Heart left ventricle (tissue), 16 donors: ENCODE measurements at places on chromosomes 2 and 18. TPM values are rescaled to one million over a fixed set of nuclear protein-coding genes. Genes with fewer than 3 reads are reported as not detected.
A peak's percentile ranks its signal among the peaks of the same experiment; 100 is the strongest.

ONECUT2 gene
- 0.04 TPM for polyA plus RNA-seq

- no peak for DNase-seq
Observed at GRCh38 chr2:30136764-30137444, 9.9 kb upstream of the YPEL5 start.

DNA sequence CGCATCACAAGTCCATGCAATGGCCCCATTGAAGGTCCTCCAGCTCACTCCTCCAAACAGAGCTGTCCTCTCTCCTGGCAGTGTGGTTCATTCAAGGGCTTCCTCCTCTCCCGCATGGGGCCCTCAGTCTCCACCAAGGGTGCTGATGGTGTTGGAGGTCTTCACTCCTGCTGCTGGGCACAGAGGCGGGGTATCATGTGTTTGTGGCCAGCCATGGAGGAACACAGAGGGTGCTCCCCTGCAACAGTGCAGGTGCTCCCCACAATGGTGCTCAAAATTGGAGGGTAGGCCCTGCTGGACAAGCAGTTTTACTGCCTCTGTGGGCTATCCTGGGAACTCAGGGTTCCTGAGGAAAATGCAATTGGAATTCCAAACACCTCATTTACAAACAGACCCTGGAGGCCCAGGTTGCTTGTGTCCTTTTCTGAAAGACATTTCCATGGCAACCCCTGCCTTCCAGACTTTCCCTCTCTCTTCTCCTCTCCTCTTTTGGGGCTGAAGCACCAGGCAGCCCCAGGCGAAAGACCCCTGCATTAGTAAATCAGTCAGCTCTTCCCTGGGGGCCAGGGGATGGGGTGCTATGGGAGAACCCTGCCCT is 256.0 kb downstream of the HAUS1 start:
- DNase-seq: no peak

DNA sequence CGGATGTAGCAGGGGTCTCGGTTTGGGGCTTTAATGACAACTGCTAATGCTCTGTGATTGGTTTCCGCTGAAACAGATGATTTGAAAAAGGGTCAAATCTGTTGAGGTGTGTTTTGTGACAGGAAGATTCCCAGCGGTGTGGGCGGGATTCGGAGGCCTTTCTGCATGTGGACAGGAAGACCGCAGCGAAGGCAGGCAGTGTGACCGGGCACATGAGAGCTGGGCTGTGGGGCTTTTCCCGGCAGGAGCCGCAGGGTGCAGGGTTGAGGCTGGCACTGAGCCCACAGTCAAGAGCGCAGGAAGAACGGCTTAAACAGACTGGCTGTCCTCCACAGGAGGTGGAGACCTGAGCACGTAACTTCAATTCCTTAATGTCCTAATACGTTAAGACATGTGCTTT is 180.0 kb upstream of the TPO start:
- DNase-seq: no peak

GRCh38 chr18:49015886-49016647 is 65.3 kb upstream of the SMAD7 start:
- DNase-seq: no peak

GRCh38 chr18:24402209-24402785 is 4.7 kb upstream of the OSBPL1A start:
- no peak for DNase-seq

FBXO41 gene
- 0.21 TPM for polyA plus RNA-seq

GRCh38 chr2:215660687-215661086 is 224.8 kb upstream of the FN1 start:
- DNase-seq: peak; percentile 35

DNA sequence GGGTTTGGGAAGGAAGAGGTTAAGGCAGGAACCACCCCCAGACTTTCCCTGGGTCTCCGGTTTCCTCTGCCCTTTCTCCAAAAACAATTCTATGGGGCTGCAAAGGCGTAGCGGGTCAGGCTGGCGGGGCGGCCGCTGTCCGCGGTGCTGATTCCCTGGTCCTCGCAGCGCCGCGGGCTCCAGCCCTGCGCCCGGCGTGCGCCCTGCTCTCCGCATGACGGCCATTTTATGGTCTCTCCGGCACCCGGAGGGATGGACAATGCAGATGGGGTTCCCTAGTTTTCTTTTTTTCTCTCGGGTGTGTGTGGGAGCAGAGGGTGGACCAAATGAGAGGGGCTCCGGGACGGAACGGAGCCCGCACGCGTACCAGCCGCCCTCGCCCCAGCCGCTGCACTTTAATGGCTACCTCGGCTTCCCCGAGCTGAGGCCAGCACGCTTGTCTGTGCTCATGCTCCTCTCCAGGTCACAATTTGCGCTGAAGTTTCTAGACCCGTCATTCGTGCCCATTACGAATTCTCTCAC is 1.6 kb downstream of the ST8SIA3 start:
- peak; percentile 47 for DNase-seq

NPAS2 gene
- polyA plus RNA-seq: 28.2 TPM

DNA sequence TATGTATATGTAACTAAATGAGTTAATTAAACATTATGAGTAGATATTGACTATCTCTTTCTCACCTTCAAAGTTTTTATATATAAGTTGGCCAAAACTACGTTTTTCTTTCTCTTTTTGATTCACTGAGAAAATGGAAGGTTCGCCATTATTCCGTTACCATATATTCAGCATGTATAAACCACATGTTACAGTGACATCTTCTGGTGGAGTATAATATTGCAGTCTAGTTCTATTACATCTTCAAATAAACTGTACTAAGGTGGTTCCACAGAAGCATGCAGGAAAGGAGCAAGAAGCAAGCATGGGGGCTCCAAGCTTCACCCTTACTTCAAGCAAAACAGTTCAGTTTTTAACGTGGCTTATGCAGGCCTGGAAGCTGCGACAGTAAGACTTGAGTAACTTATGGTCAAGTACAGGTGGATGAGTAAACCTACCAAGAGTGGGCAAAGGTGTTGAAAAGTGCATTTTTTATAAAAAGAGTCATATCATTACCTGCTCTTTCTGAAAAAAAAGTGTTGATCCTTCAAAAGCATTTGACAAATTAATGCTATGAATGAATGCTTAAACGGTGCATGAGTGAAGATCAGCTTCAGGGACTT is 129.8 kb upstream of the RAB6C start:
- no peak for DNase-seq

- DNase-seq: no peak
Observed at GRCh38 chr18:8977701-8978100, 124.8 kb upstream of the NDUFV2 start.

DNA sequence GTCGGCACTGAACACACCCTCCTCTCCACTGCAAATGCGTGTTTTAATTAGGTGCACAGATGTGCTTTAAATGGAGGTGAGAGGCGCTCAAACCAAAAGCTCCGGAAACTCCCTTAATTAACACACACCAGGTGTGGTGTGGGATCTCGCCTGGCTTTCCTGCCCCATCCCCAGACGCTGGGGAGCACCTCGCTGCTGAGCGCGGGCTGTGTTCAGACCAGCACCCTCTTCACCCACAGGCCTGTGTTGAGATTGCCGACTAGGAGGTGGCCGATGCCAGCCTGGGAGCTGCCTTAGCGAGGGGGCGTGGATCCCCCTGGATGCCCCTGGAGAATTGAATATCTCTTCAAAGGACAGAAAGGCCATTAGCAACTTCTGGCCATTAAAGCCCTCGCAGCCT is 171.7 kb downstream of the MYT1L start:
- DNase-seq: no peak

IL1F10 gene
- not detected for polyA plus RNA-seq

MYO3B gene
- not detected for polyA plus RNA-seq

GRCh38 chr2:226030788-226031646 is 631.5 kb downstream of the NYAP2 start:
- DNase-seq: peak; percentile 54
